ENCODE measurements at places on chromosomes 5 and 9.

DNA sequence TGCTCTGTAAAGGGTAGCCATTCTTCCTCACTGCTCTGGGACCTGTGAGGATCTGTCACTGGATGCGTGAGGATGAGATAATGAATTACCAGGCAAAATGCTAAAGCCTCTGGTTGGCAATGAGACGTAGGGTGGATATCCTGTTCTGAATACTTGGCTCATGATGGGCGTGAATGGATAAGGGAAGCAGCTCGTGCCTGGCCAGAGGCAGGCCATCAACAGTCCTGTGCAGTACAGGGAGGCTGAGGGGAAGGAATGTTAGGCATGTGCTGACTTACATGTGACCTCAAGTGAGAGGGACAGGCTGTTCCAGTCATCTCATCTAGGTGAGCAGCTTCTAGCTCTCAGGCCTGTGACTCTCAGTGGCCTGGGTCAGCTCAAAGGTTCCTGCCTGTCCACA, 172.8 kb downstream of the CARTPT start:
- peak; percentile 34 for DNase-seq

GRCh38 chr5:37814699-37815098, 25.1 kb downstream of the GDNF start:
- peak; percentile 88 for DNase-seq

DNA sequence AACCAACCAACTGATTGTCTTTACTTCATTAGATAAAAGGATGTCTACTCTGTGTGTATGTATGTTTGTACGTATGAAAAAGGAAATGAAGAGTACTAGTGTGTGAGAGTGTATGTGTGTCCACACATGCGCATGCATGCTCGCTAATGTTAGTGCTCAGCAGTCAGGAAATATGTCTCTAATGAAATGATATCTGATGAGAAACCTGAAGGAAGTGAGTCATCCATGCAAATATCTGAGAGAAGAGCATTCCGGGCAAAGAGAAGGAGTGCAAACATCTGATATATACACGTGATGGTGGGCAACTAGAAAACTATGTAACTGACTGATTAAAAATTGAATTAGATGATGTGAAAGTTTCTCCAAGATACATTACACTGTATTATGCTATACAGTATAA, 29.6 kb upstream of the UGCG start:
- peak; percentile 78 for DNase-seq

DNA sequence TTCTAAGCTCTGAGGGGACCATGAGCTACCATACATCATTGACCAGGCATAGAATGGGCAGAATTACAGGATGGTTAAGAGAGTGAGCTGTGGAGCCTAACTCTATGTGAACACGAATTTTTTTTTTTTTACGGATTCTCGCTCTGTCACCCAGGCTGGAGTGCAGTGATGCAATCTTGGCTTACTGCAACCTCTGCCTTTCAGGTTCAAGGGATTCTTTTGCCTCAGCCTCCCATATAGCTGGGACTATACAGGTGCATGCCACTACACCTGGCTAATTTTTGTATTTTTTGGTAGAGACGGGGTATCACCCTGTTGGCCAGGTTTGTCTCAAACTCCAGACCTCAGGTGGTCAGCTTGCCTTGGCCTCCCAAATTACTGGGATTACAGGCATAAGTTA, 72.8 kb upstream of the PCAT7 start:
- DNase-seq = no peak

DNA sequence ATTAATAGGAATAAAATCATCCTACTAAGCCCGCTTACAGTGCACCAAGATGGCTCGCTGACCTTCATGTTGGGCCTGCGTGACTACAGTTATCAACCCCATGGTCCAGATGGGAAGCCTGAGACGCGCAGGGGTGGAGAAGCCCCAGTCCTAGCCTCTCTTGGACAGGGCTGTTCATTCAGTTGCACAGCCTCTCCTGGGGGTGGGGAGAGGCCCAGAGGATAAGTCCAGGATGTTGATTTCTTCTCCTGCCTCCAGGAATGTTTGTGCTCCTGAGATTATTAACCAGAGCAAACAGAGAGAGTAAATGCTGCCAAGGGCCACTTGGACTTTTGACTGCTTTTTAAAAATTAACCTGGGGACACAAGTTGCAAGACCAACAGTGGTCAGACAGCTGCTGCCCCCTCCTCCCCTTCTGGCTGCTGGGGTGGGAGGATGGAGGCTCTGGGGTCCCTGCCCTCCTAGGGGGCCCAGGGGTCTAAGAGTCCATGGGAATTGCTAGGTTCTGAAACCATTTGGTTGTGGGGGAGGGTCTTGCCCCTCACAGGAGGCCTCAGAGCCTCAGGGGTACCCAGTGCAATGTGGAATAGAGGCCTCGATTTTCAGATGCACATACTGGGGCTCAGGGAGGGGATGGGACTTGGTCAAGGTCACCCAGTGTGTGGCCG, 2.8 kb upstream of the AMBP start:
- no peak for DNase-seq

GRCh38 chr5:13510616-13511015, 433.9 kb downstream of the DNAH5 start:
- DNase-seq = peak; percentile 96

DNA sequence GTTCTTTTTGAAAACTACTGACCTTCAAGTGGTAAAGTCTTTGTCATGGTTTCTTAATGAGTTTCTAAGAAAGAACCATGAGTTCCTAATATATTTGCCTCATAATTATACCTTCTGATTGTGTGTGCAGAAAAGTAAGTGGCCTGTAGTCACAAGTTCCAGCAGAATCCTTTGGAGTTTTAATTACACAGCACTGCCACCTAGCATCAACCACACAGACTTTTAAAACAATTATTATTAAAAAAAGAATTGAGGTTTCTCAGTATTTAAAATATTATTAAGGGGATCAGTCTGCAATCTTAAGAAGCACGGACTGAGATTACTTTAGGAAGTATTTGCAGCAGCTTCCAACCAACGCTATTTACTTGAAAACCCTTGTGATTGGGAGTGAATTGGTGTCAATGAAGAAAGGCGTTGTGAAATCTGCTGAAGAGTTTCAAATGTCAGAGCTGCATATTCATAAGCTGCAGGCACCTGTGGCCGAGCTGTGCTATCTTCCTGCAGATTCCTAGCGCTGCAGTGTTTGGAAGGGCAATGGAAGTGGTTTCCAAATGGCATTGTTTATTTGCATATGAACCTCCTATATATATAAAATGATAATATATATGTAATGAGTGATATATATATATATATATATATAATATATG, 1074.2 kb upstream of the WWC1 start:
- DNase-seq = no peak

GRCh38 chr5:150410524-150411244, 2.0 kb downstream of the CD74 start:
- DNase-seq = peak; percentile 62

- DNase-seq = no peak
Observed at GRCh38 chr5:89233462-89233861, 350.5 kb upstream of the MEF2C start.

DNA sequence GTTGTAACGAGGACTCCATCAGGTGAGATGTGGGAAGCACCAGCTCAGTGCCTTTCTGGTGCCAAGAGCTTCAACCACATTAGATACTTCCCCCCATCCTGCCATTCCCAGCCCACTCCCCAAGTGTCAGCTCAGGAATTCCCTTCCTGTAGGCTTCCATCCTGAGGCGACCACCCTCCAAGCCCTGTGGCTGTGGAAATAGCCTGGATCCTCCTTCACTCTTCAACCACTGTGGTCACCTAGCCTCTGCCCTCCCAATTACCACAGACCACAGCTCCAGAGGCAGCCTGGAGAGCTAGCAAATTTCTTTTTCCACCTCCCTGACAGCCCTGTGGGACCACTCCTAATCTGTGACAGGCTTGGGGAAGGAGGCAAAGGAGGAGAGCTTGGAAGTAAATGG, 219.8 kb upstream of the MAP3K1 start:
- no peak for DNase-seq

GRCh38 chr9:111661150-111661801, at the start of gene GNG10:
Gene GNG10 (plus strand): TSS chr9:111661605. CDS start chr9:111661635, 30 bp downstream.
- peak; percentile 51 for DNase-seq

DNA sequence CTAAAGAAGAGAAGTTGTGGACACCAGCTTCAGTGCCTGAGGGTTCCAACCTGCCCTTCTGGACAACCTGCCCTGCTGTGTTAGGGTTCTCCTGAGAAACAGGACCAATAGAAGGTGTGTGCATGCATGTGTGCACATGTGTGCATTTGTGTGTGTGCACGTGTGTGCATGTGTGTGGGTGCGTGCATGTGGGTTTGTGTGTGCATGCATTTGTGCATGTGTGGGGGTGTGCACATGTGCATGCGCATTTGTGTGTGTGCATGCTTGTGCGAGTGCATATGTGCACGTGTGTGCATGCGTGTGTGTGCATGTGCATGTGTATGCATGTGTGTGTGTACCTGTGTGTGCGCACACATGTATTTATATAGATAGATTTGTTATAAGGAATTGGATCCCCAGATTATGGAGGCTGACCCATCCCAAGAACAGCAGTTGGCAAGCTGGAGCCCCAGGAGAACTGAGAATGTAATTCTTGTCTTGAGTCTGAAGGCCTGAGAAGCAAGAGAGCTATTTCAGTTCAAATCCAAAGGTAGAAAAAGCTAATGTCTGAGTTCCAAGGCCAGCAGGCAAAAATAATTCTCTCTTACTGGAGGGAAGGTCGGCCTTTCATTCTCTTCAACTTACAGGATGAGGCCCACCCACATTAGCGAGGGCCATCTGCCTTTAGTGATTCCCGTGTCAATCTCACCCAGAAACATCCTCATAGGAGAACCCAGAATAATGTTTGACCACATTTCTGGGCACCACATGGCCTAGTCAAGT, 62.9 kb upstream of the SYNPO start:
- DNase-seq = no peak

GRCh38 chr5:165405340-165405739, 1899.9 kb downstream of the MAT2B start:
- DNase-seq = no peak

GRCh38 chr5:62902126-62902525, 323.5 kb downstream of the LRRC70 start:
- DNase-seq = no peak

GRCh38 chr9:134642385-134643181, 980 bp downstream of the COL5A1 start:
- peak; percentile 44 for DNase-seq

- DNase-seq = no peak
Observed at GRCh38 chr5:54969856-54970828, 15.3 kb downstream of the ESM1 start.

DNA sequence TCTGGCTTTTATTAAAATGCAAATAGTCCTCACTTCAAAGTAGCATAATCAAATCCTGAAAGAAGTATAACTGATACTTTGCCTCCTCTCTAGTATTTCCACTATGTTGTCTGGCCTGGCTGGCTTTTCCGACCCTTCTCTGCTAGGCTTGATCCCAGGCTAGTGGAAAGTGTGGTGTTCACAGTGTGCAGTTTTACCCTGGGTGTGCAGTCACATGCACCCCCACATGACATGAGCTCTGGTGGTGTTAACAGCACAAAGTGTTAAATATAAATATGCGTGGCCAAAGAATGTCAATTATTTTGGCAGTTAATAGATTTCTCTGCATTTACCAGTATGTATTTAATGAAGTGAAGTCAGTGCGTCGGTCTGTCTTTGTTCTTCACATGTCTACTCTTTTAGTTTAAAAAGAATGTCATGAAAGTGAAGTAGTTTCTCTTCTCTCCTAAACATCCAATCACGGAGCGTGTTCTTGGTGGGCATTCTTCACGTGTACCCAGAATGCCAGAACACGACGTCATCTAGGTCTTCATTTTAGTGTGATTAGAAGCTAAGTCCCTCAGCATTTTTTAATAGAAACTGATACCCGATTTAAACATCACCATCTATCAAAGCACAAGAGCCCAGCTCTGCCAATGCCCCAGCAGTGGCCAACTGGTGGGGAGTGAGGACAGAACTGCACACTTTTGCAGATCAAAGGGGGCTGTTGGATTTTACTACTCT, 286.4 kb downstream of the FANCC start:
- DNase-seq = no peak

GRCh38 chr9:116090030-116090770, 63.4 kb upstream of the PAPPA start:
- peak; percentile 54 for DNase-seq

- peak; percentile 19 for DNase-seq
Observed at GRCh38 chr5:173633304-173633703, 16.9 kb upstream of the BOD1 start.

- DNase-seq = no peak
Observed at GRCh38 chr5:168801567-168801966, 222.4 kb upstream of the PANK3 start.

GRCh38 chr5:1380011-1380817, 35.3 kb upstream of the CLPTM1L start:
- peak; percentile 3 for DNase-seq

GRCh38 chr5:85716344-85717202, 901.2 kb upstream of the COX7C start:
- DNase-seq = no peak

- no peak for DNase-seq
Observed at GRCh38 chr5:53971551-53971950, 338.8 kb downstream of the ARL15 start.

DNA sequence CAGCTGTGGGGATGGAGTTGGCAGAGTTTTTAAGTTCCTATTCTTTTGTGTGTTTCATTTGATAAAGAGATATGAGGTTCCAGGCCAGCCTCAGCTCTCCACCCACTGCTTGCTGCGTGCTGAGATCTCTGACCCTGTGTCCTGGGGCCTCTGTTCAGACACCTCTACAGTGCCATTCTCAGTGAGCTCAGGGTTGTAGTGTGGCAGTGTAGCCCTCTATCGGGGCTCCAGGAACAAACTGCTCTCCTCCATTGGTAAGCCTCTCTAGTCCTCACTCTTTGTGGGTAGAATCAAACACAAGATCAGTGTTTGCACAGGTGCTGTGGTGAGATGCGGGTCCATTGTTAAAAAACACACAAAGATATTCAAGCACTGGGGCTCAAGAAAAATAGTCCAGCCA, 386.6 kb upstream of the RPS23 start:
- no peak for DNase-seq

DNA sequence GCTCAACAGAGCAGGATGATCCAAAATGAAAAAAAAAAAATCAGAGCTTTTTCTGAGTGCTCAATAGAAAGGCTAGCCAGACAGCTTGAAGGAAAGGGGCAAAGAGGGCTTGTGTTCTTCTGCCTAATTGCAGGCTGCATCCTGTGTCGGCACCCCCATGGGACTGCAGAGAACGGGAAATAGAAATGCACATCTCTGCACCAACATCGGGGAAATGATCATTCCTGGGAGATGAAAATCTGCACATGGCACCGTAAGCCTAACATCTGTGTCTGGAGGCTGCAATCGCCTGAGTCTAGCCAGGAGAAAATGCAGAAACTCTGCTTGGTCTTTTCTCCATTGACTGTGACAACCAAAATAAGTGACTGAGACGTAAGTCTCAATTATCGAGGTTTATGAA, 243.9 kb downstream of the ICE1 start:
- DNase-seq = no peak

GRCh38 chr5:145129797-145130196, 705.3 kb downstream of the PRELID2 start:
- DNase-seq = no peak

- no peak for DNase-seq
Observed at GRCh38 chr5:175854231-175855040, 16.9 kb upstream of the CPLX2 start.

- no peak for DNase-seq
Observed at GRCh38 chr5:102581011-102581410, 82.2 kb upstream of the SLCO6A1 start.

- no peak for DNase-seq
Observed at GRCh38 chr9:89012294-89013042, 21.2 kb downstream of the S1PR3 start.

- no peak for DNase-seq
Observed at GRCh38 chr9:21266733-21267484, 27.1 kb upstream of the IFNA14 start.

Measured in mammary epithelial cell (primary cell).